SK-N-SH treated with all-trans-retinoic acid at 6 μM for 48 hours (cell line): ENCODE measurements at places on chromosomes 2 and 18.
A peak's percentile ranks its signal among the peaks of the same experiment; 100 is the strongest.

DNA sequence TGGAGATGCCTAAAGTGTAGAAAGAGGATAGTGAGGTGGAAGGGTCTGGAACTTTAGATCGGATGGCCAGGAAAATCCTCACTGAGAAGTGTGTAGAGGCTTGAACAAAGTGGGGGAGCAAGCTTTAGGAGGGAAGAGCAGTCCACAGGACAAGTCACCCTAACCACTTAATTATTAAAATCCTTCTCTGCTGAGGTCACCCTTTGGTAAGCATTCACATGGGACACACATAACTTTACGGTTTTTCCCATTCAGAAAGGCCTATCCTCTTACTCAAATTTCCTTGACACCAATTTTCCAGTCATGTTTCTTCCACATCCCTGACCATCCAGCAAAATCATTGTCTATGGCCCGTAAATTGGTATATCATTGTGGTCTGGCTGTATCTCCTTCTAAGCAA, 31.0 kb upstream of the ZEB2 start:
- ATAC-seq = no peak

- ATAC-seq = peak; percentile 86
Observed at GRCh38 chr18:79567481-79568147, 112.0 kb upstream of the CTDP1 start.

DNA sequence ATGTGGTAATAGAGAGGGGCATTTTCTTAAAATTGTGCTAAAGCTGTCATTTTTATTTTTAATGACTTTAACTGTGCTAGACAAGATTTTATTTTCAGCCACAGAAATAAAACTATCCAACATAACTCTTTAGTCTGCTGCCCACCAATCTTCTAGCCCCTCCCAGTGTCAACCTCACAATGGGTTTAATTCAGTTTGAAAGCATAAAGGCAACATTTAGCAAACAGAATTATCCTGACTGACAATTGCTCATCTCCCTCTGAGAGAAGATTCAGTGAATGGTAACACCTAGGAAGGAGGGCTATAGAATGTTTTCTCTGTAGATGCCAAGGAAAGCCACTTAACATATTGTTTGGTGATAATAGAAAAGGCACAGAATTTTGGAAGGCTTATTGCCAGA, 5.2 kb downstream of the ERMN start:
- ATAC-seq = no peak

- ATAC-seq = no peak
Observed at GRCh38 chr2:45987856-45988255, 309.4 kb upstream of the EPAS1 start.

- no peak for ATAC-seq
Observed at GRCh38 chr18:71336576-71337210, 1047.8 kb downstream of the SOCS6 start.

- ATAC-seq = no peak
Observed at GRCh38 chr2:70931376-70932000, 4.2 kb upstream of the ATP6V1B1 start.

DNA sequence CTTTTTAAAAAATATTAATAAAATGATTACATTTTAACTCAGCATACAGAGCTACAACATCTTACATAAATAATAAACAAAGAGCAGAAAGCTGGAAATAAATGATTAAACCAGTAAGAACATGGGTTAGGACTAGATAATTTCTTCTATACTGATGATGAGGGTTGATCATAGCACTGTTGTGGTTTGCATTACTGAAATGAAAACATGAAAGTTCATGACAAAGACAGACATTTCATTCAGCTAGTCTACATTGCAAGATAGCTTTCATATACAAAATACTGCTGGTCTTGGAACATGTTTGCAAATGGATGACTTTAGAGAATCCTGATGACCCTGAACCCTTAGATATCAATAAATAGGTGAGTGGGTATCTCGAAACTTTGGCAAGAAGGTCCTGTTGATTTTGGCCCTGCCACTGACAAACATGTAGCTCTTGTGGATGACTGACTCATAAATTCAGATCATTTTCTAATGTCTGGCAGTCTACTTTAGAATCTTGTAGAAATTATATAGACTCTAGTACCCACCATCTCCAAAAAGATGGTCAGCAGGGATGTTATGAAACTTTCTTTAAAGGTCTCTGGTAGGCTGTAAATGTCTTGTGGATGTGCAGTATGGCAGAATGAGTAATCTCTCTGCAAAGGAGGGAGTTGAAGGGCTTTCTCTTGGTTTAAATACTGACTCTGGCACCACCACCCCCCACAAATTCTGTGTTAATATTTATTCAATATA, 15.5 kb upstream of the CDC42EP3 start:
- ATAC-seq = no peak

DNA sequence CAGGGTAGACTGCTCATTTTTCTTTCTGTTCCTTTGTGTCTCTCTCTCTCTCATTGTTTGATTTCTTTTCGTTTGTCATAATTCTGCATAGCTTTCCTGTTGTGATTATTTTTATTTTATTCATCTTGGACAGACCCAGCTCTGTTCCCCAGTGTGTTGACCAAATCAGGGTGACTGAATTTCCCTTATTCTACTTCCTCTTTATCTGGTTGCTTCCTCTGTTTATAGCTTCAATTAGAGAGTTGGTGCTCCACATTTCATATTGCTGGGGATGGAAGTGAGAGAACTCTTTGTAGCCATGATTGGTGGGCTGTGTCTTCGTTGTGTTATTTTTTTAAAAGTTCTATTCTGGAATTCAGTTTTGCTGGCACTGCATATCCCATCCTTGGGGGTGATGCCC, 19.1 kb downstream of the PROKR1 start:
- ATAC-seq = no peak

DNA sequence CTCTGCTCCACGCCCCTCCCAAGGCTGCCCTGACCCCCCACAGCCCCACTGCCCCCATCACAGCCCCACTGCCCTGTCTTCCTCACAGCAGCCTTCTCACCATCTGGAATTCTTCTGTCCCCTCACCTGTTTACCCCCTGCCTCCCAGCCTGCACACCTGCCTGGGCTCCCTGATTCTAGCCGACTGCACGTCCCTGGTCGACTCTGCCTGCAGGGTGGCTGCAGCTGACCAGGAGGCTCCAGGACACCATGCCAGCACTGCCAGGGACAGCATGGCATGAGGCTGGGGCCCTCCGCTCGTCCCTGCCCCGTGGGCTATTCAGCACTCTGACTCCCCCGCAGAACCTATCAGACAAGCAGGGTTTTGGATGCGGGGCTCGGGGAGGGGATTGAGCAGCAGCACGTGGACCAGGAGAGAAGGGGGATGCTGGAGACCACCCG, 254.1 kb downstream of the HDAC4 start:
- ATAC-seq = no peak

DNA sequence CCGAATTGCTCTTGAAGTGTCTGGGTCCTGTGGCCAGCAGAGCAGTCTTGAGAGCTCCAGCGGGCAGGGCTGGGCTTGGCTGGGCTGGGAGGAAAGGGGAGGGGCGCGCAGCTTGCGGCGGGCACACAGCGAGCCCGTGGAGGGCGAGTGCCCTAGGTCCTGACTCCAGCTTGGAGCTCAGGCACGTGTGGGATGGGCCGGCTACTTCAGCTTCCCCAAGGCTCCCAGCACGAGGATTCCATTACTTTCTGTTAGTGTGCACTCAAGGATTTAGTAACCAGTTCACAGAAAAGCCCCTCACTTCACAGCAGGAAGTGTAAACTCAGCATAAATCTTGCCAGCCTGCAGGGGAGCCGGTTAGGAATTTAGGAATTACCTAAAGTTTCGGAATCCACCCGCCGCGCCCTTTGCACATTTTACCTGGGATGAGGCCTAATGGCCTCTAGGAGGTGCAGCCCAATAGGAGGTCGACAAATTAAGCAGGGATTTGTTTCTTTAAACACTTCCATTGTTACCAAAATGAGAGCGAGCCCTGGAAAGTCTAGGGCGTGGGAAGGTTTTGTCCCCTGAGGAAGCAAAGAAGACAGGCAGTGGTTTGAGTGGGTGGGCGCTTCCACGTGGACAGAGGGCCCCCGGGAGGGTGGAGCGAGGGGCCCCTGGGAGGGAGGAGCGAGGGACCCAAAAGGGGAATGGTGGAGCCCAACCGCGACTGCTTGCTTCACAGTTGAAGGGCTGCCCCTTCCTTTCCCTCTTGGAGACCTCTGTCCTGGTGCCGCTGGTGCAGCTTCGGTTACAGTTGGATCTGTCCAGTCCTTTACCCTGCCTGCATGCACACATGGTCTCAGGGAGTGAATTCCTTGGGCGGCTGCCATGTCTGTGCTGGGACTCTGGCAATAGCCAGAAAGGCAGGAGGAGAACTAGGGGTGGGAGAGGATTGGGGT, 93.3 kb downstream of the CTAGE1 start:
- no peak for ATAC-seq

DNA sequence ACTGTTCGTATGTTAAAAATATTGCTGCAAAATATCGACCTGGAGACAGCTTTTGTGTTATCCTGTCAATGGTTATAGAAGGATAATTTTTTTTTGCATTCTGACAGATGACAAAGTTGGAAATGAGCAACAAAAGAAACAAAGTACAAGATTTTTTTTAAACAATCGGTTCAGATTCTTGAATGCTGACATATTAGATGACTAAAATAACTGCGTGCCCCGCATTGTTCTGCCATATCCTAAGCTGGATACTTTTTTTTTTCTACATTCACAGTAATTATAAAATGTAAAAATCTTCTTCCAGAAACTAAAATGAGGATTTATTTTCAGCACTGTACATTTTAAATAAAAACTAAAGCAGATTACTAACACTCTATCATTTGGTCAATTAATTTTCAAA, 67.1 kb downstream of the ABCG8 start:
- no peak for ATAC-seq

DNA sequence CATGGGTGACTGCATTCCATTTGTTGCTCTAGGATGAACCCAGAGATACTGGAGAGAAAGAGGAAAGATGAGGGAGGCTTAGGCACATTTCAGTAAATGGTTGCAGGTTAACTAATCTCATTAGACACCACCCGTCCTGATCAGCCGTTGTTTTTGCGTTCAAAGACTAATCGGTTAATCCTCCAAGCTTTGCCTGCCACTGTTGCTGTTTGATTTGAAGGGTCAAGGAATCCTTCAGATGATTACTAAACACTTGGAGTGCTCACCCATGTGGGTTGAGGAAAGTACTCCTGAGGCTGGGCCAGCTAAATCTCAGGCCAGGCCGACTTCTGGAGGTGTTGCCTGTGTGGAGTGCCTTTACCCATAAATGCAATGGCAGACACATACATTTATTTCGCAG, 8.6 kb downstream of the SH3RF3 start:
- ATAC-seq = no peak

- no peak for ATAC-seq
Observed at GRCh38 chr2:201930043-201930442, 103.6 kb upstream of the FZD7 start.

DNA sequence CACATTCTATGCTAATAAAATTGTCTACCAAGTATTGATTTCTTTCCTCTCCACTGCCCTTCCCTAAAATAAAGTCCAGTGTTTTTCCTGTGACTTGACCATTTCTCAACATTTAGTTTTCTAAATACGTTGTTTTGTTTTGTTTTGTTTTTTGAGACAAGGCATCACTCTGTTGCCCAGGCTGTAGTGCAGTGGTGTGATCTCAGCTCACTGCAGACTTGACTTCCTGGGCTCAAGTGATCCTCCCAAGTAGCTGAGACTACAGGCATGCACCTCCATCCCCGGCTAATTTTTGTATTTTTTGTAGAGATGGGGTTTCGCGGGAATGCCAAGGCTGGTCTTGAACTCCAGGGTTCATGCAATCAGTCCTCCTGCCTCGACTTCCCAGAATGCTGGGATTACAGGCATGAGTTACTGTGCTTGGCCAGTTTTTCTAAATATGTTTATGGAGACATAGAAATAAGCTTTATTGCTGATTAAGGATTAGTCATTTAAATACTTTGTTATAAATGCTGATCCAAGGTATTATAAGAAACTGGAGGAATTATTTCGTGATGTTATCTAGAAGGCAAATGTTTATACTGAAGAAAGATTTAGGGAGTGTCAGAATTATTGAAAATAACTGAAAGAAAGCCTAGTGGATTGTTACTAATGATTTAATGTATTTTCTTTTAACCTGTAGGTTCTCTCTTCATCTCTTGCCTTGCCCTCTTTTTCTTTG, 5.7 kb upstream of the HTR2B start:
- no peak; the same call in 2 of the 3 replicates for ATAC-seq

DNA sequence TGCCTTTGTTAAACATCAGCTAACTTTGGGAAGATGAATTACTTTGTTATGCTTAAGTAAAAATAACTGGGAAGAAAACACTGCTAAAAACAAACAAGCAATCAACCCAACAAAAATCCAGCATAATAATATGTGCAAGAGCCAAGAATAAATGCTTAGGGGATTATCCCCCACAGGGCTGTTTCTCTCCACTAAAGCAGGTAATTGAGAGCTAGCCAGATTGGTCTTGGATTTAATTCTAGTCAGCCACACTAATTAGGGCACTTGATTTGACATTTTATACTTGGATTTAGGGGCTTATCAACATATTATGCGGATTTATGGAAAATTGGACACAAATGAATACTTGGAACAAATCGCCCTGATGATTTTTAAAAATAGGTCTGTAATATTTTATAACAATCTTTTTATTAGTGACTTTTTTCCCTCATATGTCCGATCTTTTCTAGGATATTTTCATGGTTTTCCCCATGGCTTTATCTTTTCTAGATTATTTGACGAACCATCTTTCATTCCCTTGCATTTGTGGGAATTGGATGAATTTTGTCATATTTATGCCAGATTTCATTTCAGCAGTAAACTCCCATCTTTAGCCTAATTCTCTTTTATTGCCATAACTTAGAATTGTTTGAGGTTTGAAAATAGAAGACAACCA, 199.1 kb upstream of the NXPH2 start:
- no peak for ATAC-seq
